ENCODE measurements at places on chromosomes 13 and 19.

DNA sequence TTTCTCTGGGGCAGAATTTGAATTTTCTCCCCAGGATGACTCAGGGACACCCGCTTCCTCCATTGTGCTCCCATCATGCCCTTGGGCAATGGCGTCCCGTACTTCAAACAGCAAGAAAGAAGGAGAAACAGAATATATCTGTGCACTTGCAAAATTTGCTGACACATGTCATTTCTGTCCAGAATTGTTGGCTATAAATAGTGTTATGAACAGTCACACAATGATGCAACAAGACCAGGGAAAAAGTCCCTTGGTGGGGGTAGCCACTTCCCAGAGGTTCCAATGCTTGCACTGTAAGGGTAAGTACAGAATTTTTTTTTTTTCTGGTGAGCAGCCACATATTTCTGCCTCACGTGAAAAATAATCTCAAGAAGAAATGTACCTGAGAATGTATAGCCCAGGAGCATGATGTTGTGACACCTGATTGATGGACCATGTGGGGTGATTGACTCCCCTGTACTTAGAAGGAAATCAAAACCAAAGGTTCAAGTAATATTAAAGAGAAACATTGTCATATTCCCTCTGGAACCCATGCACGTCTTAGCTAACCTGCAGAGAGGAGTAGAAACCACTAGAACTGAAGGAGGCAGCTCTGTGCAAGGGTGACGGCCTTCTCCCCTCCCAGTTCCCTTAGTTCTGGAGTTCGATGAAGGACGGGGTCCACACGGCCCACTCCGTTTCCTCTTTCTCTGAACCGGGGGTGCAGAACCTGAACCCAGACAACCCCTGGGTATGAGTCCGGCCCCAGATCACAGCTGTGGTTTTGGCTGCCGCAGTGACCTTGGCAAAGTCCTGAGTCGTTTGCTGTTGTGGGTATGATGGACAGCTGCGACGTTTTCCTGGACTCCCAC, 9.3 kb upstream of the LAIR1 start:
- no peak for DNase-seq

GRCh38 chr19:28322945-28323344, 890.0 kb downstream of the UQCRFS1 start:
- no peak for DNase-seq

DNA sequence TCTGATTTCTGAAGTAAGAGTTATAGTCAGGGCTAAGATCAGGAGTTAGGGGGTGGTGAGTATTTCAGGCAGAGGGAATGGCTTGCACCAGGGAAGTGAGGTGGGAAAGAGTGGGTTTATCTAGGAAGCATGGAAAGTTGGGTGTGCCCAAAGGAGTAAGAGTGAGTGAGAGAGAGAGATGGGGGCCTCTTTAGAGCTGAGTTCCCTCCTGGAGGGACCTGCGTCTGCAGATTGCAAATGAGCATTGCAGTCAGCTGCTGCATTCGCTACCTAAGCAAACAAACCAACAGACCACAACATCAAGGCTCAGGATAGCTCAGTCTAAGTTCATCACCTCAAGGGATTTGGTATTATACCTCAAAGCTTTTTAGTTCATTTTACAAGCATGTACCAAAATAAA, 405.8 kb downstream of the FGF9 start:
- no peak for DNase-seq

DNA sequence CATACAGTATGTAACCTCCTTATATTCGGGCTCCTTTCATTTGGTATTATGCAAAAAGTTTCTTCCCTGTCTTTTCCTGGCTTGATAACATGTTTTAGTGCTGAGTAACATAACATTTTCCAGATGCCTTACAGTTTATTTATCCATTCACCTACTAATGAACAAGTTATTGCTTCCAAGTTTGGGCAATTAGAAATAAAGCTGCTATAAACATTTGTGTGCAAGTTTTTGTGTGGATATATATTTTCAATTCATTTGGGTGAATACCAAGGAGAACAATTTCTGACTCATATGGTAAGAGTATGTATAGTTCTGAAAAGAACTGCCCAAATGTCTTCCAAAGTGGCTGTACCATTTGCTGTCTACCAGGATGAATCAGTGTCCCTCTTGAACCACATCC, 360.9 kb downstream of the PCDH17 start:
- no peak for DNase-seq

DNA sequence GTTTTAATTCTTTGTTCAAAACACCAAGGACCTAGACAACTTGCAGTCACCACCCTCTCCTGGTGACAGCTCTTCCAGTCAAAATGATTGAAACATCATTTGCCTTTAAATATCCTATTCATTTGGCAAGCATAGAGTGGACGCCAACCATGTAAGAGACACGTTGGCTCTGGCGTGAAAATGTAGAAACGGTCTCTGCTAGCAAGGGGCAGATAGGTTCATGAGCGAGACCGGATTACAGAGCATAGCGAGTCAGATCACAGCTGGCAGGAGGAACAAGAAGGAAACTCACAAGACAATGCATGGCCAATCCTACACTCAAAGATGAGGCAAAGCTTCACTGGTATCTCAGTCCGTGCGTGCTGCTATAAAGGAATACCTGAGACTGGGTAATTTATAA, 759.5 kb downstream of the UQCRFS1 start:
- no peak for DNase-seq

DNA sequence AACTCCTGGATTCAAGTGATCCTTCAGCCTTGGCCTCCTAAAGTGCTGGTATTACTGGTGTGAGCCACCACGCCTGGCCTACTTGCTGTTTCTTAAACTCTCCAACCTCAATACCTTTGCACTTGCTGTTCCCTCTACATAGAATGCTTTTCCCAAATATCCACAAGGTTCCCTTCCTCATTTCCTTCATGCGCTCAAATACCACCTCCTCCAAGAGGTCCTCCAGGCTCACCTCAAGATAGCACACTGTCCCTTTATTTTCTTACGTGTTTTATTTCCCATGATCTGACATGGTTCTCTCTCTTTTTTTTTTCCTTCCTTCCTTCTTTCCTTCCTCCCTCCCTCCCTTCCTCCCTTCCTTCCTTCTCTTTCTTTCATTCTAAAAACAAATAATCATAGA, 13.5 kb downstream of the RDH8 start:
- DNase-seq: no peak

DNA sequence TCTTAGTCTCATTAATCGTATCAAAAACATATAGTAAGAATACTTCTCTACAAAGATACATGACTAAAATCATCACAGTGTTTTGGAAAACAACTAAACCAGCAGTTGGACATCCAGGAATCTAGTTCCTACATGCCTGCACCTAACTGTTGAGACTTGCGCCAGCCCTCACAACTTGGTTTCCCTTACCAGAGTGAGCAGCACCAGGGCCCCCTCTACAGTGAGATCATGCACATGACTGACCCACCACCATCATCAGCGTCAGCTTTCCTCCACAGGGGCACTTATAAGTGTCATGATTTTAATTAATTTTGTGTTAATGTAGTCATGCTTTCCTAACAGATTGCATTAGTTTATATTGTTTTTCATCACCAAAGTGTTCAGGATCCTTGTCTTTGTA, 1322.0 kb downstream of the EFNB2 start:
- no peak for DNase-seq

DNA sequence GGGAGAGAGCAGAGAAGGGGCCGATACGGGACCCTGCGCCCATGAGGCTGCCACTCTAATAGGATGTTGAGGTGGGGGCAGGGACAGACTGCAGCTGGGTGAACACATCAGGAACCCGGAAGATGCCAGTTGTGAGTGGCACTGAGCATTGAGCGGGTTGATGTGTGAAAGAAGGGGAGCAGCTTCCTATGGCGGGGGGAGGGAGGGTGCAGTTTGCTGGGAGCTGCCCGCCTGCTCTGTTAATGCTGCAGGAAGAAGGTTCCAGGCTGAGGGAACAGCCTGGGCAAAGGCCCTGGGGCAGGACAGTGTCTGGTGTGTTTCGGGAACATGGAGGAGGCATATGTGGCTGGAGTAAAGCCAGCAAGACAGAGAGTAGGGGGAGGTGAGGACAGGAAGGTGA, 29.8 kb downstream of the DNM2 start:
- no peak for DNase-seq

DNA sequence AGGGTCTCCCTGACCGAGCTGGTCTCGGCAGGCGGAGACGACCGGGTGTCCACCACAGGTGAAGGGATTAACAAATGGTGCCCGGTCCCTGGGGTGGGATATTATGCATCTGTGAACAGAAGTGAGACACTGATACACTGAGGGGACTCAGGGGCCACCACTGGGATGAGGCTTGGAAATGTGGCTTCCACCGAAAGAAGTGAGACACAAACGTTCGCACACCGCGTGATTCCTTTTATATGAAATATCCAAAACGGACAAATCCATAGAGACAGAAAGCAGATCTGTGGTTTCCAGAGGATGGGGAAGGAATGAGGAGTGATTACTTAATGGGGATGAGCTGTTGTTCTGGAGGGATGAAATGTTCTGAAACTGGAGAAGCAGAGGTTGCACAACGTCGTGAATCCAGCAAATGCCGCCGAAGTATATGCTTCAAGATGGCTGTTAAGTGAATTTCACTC, 47.5 kb downstream of the C13orf46 start:
- DNase-seq: no peak

GRCh38 chr13:72884101-72884500, 102.2 kb downstream of the PIBF1 start:
- DNase-seq: no peak

DNA sequence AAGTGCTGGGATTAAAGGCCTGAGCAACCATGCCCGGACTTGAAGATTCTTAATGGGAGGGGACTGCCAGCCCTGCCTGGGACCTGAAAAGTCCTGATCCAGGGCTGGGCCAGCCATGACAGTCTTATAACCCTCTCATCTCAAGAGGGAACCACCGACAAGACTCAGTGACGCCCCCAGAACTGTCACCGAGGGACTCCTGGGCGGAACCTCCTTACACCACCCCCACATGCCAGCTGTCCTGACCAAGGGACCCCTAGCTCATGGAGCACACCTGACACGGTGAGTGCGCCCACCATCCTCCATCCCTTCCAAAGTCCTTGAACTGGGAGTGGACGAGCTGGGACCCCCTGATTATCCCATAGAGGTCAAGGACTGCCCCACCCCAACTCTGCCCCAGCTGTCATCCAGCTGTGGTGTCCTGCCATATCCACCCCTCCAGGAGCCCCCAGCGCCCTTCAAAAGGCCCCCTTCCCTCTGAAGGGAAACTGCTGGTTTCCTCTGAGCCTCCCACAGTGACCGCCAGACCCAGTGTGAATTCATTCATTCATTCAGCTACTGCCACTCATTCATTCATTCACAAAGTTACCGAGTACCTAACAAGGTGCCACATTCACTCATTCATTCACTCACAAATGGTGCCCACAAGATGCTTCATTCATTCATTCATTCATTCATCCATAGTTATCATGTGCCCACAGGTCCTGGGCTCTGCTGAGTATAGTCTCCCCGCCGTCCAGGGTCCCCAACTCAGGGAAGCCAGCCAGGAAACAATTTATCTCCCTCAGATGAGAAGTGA, 3.7 kb downstream of the NDUFA11 start:
- DNase-seq: no peak

DNA sequence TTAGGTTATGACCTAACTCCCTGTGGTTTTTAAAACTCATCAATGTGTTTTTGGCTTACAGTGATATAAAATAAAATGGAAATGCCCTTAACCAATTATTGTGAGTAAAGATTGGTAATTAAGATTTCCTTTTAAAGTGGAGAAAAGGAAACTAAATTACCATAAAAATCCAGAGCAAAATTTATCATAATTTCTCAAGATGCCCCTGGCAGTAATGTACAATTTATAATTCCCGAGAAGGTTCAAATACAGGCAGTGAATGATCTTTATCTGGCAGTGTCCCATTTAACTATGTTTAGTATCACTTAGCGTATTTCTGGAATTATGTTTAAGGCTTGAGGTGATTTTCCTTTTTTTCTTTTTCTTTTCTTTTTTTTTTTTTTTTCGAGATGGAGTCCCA, 61.5 kb downstream of the ESD start:
- no peak for DNase-seq

DNA sequence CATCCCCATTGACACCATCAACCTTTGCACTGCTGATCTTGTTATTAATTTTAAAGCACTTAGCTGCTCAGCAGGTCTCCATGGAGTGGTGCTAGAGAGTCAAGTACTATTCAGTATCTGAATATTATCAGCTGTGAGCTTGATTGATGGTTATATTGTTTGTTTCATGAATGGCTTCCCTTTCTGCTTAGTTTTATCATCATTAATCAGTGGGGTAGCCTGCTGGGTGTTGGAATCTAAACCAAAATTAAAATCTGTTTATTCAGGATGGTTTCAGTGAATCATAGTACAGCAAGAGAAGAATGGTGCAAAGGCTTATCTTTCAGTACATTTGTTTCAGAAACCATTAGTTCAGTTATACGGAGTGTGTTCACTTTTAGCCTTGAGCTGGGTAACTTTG, 42.5 kb upstream of the SCEL start:
- DNase-seq: no peak

DNA sequence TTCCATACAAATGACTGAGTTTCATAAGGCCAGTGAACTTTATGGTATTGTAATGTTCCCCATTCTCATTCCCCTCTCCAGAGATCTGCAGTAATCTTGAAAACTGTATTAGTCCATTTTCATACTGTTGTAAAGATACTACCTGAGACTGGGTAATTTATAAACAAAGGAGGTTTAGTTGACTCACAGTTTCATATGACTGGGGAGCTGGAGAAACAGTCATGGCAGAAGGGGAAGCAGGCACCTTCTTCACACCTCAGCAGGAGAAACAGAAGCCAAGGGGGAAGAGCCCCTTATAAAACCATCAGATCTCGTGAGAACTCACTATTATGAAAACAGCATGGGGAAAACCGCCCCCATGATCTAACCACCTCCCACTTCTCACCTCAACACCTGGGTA, 318.7 kb upstream of the KLF12 start:
- no peak for DNase-seq

GRCh38 chr13:112592181-112592580, 4.2 kb upstream of the TUBGCP3 start:
- DNase-seq: no peak

DNA sequence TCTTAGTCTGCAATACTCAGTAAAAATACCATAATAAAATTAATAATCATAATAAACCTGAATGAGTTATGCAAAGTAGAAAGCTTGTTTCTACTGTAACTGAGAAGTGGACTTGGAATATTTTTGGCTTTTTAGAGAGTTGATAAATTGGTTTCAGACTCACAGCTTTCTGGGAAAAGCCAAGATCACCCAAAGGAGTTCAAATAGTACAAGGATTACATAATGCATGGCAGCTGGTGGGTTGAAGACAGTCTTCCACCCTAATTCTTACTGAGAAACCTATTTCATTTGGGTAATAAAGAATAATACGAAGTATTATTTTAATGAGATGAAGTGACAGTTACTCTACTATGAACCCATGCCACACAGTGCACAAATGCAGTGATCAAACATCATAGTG, 139.4 kb upstream of the KLF12 start:
- no peak for DNase-seq

- DNase-seq: no peak
Measured at GRCh38 chr13:63979951-63980350, 2564.3 kb upstream of the PCDH20 start.

- DNase-seq: peak; percentile 51
Measured at GRCh38 chr19:18233224-18233825, 7.1 kb upstream of the PDE4C start.

- DNase-seq: no peak
Measured at GRCh38 chr13:78326633-78327032, 276.7 kb downstream of the POU4F1 start.

- DNase-seq: no peak
Measured at GRCh38 chr13:42729857-42730402, 51.5 kb upstream of the FAM216B start.
